Activated T-helper 1 cell treated with anti-CD3 and anti-CD28 coated beads, Interleukin-12 subunit alpha, Interleukin-12 subunit beta, Interleukin-2, Interleukin-4 antibody, amounts not matched to agents 30 ng/mL and 10 ng/mL and 1 ng/mL, durations not matched to agents 14 hours and 24 hours and 36 hours (primary cell): ENCODE measurements at places on chromosomes 16 and 17. TPM values are rescaled to one million over a fixed set of nuclear protein-coding genes. Genes with fewer than 3 reads are reported as not detected.

The CIAO2B gene
- 162 and 164 TPM in 2 replicates for total RNA-seq

The SCIMP gene
- total RNA-seq: not detected in 2 replicates

The CCL2 gene
- 0.39 and 0.65 TPM in 2 replicates for total RNA-seq

DNA sequence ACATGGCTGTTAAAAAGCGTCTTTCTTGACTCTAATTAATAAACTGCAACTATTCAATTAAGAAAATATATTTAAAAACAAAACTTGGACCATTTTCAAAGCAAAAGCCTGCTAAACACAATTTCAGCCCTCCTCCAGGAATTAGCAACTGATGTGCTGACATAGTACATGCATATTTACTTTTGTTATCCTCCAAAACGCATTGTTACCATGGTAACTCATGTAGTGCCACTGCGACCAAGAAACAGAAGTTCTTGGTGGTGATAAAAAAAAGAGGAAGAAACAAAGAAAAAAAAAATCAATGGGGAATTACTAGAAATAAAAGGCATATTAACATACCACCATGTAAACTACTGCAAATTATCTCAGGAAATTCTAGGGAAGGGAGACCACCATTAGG is 793.4 kb upstream of the CDH8 start:
- DNase-seq: no peak

DNA sequence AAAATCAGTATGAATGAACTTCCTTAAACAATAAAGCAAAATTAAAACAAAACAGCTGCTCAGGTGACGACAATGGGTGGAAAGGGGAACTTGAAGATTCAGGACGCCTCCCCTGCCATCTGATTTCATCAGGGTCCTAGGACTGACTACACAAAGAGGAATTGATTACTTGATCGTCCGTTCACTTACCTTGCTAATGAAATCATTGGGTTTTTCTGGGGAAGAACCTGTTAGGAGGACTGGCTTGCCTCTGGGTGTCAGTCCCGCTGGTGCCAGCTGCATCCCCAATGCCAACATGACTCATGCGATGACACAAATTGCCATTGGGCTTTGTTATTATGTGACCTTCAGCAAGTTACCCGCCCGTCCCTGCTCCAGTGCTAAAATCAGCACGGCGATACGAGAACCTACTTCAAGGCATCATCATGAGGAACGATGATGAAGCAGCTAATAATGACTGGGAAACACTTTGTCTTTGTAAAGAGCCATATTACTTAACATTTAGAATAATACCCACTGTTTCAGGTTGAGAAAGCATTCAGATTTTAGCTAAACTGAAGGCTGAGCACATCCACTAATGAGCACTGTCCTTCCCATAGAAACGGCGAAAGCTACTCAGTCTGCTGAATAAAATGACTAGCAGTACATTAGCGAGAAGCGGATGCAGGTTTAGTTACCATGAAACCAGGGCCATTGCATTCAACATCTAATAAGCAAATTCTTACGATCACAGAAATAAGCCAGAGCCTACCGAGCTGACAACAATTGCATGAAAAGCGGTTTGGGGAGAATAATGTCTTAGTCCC is 139.4 kb downstream of the ZFHX3 start:
- no peak for DNase-seq

- peak; percentile 44 for DNase-seq
Observed at GRCh38 chr16:81315271-81316175, 761 bp downstream of the GAN start.

GRCh38 chr16:84446596-84447392 is 57.7 kb downstream of the MEAK7 start:
- DNase-seq: no peak

DNA sequence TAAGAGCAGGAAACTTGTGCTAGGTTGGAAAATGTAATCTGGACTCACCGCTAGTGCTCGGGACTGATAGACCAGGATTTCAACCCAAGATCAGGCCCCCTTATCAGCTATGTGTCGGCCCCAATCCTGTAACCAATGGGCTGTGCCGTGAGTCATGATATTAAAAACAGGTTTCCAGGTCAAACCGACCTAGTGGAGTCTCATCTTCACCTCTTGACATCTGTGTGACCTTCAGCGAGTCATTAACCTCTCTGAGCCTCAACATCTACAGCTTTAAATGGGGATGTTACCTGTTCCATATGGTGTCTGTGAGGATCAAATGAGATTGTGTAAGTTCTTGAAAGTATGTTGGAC is 512 bp downstream of the PMM2 start:
- no peak for DNase-seq

DNA sequence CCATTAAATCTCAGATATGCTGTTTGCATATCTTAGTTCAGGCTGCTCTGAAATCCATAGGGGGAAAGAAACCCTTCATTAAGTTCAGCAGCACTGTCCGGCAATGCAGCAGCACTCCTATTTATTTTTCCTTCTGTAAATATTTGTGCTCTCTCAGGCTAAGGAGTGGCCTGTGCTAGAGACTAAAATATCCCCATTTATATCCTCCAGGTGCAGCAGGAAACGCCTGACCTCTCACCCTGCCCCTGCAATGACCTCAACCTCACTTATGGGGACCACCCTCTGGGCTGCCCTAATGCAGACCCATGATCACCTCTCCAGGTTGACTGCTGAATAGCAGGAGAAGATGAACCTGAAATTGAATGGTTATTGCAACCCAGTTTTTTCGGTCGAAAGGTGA is 165.0 kb upstream of the ELAC2 start:
- no peak for DNase-seq

GRCh38 chr16:17802571-17802970 is 331.8 kb upstream of the XYLT1 start:
- no peak for DNase-seq
